HT-29 (cell line): ENCODE measurements at places on chromosomes 3 and 15.

- DNase-seq: no peak
Measured at GRCh38 chr3:195761123-195761566, 40.4 kb downstream of the MUC20 start.

- no peak for DNase-seq
Measured at GRCh38 chr15:78757636-78757905, 53.7 kb downstream of the ADAMTS7 start.

DNA sequence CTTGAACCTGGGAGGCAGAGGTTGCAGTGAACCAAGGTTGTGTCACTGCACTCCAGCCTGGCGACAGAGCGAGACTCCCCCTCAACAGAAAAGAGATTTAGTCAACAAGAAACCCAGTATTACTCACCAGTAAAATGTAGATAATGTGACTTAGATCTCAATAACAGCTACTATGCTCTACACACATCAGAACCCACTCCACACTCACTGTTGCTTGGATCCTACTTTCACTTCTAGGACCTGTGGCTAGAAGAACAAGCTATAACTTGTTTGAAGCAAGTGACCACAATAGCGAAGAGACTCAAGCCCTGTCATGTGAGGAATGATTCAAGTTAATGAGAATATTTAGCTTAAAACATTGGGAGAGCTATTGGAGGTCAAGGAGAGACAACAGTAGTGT lies 100.7 kb downstream of the ANXA2 start:
- DNase-seq: no peak

DNA sequence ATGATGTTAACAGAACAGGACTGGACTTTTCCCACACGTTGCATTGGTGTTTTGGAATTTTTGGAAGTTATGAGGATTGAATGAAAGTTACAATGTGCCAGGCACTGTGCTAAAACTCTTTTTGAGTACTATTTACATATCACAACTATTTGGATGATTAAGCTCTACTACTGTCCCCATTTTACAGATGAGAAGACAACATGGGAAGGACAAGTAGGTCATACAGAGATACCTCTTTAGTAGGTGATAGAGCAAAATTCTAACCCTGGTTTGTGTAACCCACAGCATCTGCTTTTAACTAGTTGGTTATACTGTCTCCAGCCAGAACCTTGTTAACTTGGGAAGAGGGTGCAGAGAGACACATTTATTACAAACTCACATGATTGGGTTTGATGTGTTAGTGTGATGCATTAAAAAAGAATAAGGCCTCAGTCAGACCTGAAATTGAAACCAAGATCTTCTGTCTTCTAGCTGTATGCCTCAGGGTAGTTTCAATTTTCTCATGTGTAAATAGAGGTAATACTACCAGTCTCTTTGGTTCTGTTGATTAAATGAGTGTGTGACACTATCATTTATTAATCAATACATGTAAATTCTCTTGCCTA lies 1.4 kb downstream of the NDUFB4 start:
- no peak for DNase-seq

DNA sequence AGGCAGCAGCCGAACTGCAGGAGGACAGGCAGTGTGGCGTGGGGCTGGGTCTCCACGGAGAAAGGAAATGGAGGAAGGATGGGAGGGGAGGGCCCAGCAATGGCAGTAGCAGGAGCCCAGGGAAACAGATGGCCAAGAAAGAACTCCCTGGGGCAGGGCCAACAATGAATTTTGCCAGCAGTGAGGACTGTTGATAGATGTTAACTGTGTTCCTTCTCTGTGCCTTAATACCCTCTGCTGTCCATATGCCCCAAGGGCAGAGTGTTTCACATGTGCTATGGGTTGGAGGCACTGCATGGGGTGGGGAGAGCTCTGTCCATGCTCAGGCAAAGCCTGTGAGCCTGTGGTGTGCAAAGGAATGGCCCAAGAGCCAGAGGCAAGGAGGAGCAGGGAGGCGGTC lies 70.8 kb upstream of the POMGNT2 start:
- DNase-seq: no peak

DNA sequence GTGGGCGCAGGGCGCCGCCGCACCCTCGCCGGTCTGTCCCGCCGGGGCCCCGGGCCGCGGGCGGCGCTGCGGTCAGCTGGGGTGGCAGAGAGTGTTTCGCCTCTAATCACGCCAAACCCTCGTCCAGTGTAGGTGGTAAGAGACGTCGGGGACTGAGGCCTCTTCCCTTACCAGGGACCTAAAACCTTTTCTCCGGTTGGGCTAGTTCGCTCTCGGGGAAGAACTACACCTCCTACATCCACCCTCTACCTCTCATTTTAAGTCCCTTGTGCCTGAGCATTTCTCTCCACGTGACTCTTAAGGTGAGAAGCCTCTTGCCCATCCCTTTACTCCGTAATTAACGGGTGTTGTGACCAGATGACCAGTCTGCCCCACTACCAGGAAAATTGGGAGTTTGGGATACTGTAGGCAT lies 520 bp downstream of the TMEM42 start:
- peak; percentile 27 for DNase-seq

DNA sequence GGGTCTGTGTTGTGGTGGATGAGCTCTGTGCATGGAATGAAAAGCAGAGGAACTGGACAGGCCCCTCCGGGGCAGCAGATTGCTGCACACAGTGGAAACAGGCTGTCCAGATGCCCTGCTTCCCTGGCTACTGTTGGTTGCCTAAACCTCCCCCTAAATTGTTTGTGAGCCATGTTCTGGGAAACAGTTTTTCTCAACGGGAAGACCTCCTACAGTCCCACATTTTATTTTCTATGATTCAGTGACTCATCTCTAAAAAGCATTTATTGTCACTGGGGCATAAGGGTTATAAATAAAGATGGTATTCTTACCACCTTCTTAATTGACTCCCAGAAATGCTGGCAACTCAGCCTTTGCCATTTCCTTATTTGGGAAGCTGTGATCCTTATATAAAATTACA lies 20.3 kb upstream of the PTPN9 start:
- DNase-seq: no peak

DNA sequence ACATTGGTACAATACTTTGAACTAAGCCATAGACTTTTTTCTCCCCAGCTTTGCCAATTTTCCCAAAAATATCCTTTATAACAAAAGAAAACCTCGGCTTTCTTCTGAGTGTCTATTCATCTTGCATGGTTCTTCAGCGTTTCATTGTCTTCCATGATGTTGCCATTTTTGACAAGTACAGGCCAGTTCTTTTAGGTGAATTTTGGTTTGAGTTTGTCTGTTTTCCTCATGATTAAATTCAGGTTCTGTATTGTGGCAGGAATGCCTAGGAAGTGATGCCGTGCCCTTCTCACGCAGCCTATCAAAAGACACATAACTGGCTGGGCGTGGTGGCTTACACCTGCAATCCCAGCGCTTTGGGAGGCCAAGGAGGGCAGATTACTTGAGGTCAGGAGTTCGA lies 7.6 kb upstream of the CSPG4 start:
- no peak for DNase-seq

GRCh38 chr3:185421577-185422232 lies 58.8 kb downstream of the MAP3K13 start:
- no peak for DNase-seq

DNA sequence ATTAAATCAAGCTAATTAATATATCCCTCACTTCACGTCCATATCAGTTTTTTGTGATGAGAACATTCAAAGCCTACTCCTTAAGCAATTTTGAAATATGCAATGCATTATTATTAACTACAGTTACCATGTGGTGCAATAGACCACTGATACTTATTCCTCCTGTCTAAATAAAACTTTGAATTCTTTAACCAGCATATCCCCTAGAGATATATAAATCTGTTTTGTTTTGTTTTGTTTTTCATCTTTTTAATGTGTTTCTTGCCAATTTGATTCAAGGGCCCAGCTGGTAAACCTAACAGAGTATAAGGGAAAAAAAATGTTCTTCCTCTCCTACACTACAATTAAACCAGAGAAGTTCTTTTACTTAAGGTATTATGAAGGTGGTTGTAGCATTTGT lies 524.2 kb downstream of the NAALADL2 start:
- DNase-seq: no peak

- DNase-seq: no peak
Measured at GRCh38 chr3:171620825-171621434, 160.7 kb upstream of the TNIK start.

DNA sequence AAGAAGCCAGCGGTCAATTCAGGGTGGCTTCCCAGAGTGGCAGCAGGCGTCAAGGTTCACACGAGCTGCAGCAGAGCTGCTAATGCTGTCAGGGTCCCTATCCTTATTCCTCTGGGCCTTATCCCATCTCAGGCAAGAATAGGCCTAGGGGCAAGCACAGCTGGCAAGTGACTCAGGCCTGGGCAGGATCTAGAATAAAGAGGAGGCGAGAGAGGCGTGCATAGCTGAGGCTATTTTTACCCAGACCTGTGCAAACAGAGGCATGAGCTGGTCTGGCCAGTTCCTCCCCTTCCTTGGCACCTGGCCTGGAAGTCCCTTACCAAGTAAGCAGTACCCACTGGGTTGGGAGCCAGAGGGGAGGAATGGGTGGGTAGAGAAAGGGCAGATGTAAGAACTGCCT lies 12.2 kb upstream of the VIPR1 start:
- peak; percentile 91 for DNase-seq

DNA sequence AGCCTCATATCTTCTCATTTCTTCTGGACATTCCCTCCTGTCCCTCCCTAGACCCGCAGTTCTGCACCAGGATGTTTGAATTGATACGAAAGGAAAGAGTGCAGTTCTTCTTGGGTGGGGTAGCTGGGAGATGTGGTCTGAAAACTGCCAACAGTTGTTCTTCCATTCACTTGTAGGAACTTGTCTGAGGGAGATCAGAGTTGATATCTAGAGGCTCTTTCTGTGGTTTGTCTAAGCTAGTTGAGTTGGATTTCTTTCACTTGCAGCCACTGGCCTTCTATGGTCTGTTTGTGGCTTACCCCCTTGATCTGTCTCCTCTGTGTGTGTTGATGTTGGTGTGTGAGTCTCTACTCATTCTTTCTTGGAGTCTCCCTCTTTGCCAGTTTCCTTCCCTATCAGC lies 42.5 kb upstream of the PIK3CB start:
- no peak for DNase-seq

DNA sequence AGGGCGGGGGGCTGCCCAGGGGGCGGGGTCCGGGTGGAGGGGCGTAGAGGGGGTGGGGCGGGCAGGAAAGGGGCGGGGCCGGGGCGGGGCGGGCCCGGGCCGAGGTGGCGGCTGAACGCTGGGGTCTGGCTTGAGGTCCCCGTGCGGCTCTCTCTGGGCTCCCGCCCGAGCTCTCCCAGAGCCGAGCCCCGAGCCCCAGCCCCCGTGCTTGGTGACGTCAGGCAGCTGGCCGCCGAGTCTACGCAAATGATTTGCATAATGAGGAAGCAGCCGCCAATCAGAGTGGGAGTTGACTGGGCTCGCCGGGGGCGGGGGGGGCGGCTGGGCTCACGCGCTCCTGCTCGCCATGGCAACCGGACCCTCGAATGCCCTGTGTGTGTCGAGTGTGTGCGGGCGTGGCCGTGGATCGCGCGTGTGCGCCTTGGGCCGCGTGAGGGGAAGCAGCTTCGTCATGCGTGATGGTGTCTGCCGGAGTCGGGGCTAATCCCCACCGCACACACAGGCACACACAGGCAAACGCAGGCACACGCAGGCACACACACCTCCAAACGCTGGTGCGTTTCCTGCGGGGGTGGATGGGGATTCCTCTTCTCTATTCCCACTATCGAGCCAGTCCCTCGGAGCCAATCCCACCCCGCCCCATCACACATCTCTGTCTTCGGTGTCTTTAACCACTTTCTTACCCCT lies at the start of gene CELF6:
TSS of gene CELF6 (minus strand) at position 173 of the 687 bp plus-strand sequence. CDS start 283 bp downstream, outside the sequence.
- peak; percentile 44 for DNase-seq

DNA sequence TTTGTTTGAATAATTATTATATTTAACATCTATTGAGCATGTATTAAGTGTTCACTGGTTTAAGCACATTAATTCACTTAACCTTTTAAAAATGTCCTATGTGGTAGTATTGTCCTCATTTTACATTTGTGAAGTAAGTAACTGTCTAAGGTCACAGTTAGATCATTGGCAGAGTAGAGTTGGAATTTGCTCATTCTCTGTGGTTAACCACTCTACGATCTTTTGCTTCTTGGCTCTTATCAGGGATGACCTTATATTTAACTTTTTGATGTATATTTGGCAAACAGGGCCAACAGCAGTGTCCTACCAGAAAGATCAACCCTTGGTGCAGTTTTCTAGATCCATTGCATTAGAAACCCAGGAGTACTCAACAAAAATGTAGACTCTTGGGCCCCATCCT lies 34.0 kb downstream of the PXK start:
- no peak for DNase-seq

DNA sequence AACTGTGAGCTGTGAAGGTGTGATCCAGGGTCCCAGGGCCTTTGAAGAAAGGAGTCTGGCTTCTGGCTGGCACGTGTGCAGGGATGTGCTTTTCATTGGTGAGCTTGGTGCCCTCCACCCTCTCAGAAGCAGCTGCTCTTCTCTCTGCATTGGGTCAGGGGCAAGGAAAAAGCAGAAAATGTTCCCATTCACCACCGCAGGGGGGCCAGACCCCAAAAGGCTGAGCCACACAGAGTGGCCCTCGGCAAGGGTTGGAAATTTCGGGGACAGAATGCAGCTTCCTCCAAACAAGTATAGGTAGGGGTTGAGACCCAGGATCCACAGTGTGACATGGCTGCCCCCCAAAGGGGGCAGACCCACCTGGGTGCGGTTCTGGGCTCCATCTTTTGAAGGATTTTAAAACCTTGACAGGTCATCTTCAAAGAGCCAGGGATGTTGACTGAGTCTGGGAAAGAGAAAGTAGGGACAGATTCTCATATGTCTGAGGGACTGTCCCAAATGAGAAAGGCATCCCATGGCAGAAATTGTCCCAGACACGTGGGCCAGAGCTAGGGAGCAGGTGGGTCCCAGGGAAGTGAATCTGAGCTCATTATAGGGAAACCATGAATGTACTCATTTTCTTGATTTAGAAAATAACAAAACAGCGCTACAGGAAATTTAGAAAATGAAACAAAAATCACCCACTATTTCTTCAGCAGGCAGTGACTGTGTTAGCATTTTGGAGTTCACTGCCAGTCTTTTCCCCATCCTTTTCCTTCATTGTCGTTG lies 2.7 kb downstream of the CSK start:
- no peak for DNase-seq

DNA sequence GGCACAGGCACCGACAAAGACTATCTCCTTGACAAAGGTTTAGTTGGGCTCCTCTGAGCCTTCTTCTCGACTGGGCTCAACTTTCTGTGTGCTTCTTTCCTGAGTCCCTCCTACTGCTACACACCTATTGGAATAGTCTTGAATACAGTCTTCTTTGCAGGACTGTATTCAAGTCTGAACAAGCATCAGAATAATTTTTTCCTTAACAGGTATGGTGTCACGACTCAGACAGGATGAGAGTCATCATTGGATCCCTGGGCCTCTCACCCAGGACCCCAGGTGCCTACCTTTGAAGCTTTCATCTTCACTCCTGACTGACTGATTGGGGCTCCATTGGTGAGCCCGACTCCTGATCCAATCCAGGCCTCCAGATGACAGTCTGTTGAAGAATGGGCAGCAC lies 66.3 kb downstream of the CRYGS start:
- no peak for DNase-seq
